ENCODE measurements at places on chromosomes 2 and 18.

DNA sequence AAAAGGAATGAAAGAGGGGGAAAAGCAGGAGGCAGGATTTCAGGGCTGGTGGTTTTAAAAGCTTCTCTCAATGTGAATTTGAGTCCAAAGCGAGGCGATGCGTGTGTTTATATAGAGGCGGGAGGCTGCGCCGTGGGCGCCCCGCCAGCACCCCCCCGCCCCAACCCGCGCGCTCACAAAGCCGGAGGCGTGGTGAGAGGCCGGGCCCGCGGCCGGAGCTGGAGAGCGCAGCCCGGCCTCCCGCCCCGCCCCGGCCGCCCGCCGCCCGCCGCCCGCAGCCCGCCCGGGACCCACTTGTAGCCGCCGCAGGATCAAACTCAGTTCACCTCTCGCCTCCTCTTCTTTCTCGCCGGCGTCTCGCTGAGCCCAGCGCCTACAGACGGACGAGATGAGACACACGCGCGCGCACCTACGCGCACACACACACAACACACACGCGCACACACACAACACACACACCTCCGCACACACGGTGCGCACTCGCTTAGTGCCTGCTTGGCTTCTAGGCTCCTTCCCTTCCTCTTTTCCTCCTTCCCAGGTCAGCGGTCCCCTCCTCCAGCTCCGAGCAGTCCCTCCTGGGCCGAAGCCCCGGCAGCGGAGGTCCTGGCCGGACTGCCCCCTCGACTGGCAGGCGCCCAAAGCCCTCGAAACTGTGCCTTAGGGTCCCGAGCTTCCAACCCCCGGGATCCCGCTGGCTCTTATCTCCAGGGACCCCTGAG is 1.3 kb upstream of the CYP26B1 start:
- no peak for DNase-seq

DNA sequence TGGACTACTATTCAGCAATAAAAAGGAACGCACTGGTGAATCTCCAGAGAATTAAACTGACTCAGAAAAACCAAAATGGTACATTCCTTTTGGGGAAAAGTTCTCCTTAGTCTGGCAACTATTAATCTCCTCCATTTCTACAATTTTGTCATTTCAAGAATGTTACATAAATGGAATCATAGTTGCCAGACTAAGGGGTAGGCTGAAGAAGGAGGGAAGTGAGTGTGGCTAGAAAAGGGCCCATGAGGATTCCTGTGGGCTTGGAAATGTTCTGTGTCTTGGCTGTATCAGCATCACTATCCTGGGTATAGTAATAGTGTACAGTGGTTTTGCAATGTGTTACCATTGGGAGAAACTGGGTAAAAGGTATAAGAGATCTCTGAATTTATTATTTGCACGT is 72.4 kb downstream of the ZAP70 start:
- DNase-seq = no peak

GRCh38 chr2:26649322-26649721 is 8.2 kb upstream of the CIB4 start:
- no peak for DNase-seq

GRCh38 chr2:32947484-32948143 is 861 bp downstream of the LTBP1 start:
- DNase-seq = no peak

DNA sequence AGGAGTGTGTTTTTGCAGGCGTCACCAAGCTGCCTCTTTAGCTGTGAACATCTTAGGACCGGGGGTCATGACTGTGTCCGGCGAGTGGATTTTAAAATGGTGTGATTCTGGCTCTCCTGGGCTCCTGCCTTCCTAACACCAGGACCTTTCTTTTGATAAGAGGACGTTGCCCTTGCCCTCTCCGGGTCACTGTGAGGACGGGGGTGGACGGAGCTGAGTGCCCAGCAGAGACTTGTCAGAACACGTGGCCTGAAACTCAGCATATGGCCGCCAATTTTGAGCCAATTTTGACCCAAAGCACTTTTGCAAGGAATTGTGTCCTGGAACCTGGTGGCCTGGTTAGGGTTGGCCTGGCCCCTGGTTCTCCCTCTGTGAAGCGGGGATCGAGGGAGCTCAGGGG is 40.2 kb downstream of the RTP5 start:
- DNase-seq = no peak

- DNase-seq = no peak
Observed at GRCh38 chr2:25339211-25339674, 2.5 kb downstream of the DNMT3A start.

DNA sequence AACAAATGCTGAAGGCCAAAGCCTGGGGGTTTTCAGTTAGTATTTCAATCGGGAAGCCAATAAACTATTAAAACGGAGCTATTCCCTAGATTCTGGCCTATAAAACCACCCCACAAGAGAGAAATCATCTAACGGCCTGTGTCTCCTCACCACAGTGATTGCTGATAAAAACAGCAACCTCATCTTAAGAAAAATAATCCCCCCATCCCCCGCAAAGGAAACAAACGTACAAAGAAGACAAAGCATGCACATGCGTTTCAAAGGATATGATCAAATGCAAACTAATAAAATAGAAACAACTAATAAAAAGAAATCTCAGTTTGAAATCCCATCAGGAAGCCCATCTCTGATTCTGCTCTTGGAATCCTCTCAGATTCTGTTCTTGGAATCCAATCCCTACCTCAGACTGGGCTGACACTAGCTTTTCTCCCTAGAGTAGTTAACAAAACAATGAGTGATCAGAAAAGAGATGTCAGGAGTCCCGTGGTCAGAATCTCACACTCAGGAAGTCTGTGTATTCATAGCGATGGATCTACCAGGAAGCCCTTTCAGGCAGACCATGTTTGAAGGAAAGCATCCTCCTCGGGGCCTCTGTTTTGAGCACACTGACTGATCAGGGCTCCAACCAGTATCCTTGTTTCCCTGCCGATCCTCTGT is 150.7 kb downstream of the THADA start:
- DNase-seq = no peak

- no peak for DNase-seq
Observed at GRCh38 chr18:62164855-62165487, 21.9 kb downstream of the PIGN start.

- no peak for DNase-seq
Observed at GRCh38 chr2:236090027-236090382, 78.2 kb downstream of the GBX2 start.

GRCh38 chr18:79575891-79576685 is 103.5 kb upstream of the CTDP1 start:
- no peak for DNase-seq

- no peak for DNase-seq
Observed at GRCh38 chr2:100628506-100628905, 65.7 kb downstream of the PDCL3 start.

DNA sequence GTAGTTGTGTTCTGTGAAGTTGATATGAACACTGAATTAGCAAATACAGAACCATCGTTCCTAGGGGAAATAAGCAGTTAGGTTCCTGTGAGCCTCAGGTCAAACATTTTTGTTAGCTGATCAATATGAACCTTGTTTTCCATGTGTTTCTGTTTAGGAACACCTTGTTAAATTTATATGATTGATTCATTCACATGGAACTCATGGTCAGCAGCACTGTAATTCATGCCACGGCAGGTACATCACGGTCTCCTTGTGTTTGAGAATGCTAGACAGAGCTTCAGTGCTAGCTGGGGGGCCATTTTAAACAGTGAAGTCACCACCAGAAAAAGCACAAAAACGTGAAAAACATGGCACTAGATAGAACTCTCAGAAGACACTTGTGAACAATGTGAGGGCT is 62.2 kb downstream of the MYCN start:
- no peak for DNase-seq

DNA sequence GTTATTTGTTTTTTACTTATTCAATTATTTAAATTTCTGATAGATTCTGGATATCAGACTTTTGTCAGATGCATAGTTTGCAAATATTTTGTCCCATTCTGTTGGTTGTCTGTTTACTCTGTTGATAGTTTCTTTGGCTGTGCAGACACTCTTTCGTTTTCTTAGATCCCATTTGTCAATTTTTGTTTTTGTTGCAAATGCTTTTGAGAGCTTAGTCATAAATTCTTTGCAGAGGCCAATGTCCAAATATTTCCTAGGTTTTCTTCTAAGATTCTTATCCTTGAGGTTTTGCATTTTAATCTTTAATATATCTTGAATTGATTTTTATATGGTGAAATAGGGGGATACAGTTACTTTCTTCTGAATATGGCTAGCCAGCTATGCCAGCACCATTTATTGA is 112.7 kb upstream of the SESTD1 start:
- DNase-seq = no peak

- no peak for DNase-seq
Observed at GRCh38 chr2:149587950-149588487, 444 bp upstream of the MMADHC start.

GRCh38 chr2:100754951-100755350 is 65.0 kb upstream of the NPAS2 start:
- no peak for DNase-seq

- no peak for DNase-seq
Observed at GRCh38 chr2:159807183-159808031, 9.4 kb upstream of the CD302 start.

GRCh38 chr2:225920621-225921220 is 521.2 kb downstream of the NYAP2 start:
- DNase-seq = no peak

- DNase-seq = no peak
Observed at GRCh38 chr2:199814101-199814816, 36.7 kb downstream of the FTCDNL1 start.

GRCh38 chr2:24939353-24939752 is 19.3 kb upstream of the ADCY3 start:
- DNase-seq = no peak

DNA sequence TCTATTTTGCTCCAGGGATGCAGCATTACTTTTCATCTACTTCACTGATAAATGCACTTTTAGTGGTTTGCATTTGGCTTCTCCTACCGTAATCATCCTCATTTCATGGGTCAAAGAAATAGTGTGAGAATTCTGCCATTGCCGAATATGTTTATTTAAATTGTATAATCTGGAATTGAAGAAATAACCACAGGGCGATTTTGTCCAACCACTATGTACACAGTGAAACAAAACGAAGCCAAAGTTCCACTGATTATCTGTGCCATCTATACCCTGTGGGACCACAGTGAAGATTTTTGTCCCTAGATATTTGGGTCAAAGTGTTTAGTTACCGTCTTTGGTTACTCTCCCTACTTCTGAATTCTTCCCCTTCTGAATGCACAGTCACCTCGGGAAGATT is 888.6 kb upstream of the NRXN1 start:
- no peak for DNase-seq

- no peak for DNase-seq
Observed at GRCh38 chr2:37301408-37301807, 23.2 kb downstream of the PRKD3 start.

DNA sequence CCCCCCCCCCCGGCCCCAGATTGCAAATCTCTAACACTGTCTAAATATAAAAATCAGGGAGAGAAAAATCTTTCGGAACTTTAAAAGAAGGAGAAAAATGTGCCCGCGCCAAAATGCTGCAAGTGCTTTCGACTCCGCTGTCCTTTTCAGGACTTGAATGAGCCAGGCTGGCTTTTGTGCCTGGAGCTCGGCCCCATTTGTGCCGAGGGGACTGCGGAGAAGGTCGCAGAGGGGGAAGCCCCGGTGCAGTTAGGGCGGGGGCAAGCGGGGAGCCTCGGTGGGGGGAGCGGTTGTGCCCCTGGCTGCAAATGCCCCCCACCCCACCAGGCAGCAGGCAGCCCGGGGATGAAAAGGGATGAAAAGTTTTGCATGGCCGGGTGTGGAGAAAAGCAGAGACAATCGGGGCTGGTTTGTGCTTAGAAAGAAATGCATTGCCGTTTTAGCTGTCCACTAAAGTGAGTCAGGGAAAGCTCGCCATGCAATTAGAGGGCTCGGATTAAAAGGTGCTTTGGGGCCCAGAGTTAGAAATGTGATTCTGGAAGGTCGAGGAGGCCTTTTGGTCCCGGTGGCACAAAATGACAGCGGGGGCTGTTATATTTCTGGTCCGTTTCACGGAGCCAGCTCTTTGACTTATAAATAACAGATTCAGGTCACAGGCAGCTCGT is 1.6 kb downstream of the INHBB start:
- DNase-seq = no peak

- no peak for DNase-seq
Observed at GRCh38 chr2:109711230-109712122, 82.6 kb upstream of the RGPD5 start.

- no peak for DNase-seq
Observed at GRCh38 chr2:101516823-101517690, 42.1 kb upstream of the RFX8 start.

DNA sequence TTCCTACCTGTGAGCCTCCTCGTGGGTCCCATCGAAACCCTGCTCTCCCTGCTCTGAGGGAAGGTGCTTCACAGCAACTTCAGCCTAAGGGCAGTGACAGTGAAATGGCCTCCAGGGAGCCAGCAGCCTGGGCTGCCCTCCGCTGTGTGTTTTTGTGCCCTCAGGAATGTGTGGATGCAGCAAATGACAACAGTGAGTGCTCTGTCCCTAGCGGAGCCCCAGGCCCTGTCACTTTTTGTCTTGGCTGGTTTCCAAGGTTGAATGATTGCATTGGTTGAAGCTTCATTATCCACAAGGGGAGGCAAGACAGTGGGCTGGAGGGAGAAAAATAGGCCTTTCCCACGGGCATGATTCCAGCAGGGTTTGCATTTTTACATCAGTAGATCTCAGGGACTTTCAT is 42.9 kb downstream of the STON1 start:
- DNase-seq = no peak

DNA sequence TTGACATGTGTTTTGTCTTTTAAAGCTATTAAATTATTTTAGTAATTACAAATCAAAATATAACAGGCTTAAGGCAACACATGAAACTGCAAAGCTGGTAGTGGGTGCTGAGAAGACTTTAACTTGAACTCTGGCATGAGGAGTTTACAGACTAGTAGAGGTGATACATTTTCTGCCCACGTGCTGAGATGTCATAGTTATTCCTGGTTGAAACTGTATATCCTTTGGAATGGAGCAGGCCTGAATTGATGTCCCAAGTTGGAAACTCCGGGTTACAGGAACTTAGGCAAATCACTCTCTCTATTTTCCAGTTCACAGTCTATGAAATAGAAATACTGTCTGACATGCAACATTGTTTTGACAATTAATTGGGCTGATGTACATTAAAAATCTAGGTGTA is 177.1 kb upstream of the NOL4 start:
- DNase-seq = no peak

DNA sequence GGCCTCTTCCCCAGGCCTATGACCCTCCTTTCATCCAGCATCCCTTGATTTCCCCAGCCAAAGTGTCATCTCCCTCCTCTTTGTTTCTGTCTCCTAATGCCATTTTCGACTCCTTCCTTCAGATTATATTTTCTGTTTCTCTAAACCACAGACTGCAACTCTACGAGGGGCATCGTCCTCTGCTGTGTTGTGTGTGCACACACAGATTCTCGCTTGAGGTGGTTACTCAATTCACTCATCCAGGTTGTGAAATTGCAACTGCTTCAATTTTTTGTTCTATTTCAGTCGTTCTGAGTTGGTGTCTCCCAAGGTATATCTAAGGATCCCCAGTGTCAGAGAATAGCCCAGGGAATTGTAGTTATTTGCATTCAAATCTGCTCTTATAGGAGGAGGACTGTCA is 113.5 kb upstream of the NDUFV2 start:
- no peak for DNase-seq

DNA sequence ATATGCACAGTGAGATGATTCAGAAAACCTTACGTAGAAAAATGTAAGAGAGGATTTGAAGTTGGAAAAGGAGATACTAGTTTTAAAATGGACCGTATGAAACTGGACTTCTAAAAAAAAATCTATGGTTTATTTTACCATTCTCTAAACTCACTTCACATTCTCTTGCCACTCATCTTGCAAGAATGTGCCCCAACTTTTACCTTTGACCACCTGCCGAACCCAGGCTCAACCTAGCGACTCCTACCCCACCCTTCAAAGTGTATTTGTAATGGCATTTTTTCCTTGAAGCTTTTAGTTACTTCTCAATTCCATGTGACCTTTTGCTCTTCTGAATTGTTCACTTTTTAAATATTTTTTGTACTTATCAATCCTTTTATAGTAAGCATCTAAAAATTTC is 160.8 kb downstream of the PHLPP1 start:
- no peak for DNase-seq
